PC-3 (cell line): ENCODE measurements at places on chromosomes 5 and 9. TPM values are rescaled to one million over a fixed set of nuclear protein-coding genes. Genes with fewer than 3 reads are reported as not detected.

The NOL6 gene
- total RNA-seq: 35.9 and 55.2 TPM in 2 replicates

The RNF208 gene
- 1.7 and 2.8 TPM in 2 replicates for total RNA-seq

DNA sequence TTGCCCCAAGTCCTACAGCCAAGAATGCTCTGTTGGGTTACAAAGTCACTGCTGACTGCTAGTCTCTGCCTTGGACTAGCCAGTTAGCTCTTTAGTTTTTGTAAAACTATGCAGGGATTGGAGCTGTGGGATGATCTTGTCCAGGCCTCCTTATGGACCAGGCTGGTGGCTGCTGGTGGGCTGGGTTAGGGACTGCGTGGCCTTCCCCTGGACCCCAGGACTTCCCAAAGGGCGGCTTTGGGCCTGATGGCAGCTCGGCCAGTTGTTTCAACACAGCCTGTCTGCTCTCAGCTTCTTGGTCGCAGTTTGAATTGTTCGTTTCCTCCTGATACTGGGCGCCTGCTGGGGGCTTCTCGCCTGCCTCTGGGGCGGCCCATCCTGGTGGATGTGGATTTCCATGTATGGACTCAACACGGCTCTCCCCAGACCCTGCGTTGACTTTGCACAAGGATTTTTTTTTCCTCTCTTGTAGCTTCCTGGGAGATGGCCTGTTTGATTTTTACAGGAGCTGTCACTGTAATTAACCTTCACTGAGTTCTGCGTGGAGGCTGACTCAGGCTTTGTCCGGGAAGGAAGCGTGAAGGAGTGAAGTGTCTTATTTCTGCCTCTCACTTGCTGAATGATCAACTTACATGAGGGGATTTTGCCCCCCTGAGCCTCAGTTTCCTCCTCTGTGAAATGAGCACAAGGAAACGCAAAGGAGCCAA, 91.9 kb upstream of the NEURL1B start:
- H3K27ac ChIP-seq: no peak overlapping the region
- H3K4me1 ChIP-seq: no peaks in the 10 kb centered on the region
- no peak overlapping the region for H3K4me3 ChIP-seq
- no peaks in the 10 kb centered on the region for H3K36me3 ChIP-seq
- no peak for DNase-seq

The CDKN2A gene
- total RNA-seq: 273 and 293 TPM in 2 replicates

- no peak for DNase-seq
- no peak overlapping the region for H3K27ac ChIP-seq
- no peaks in the 10 kb centered on the region for H3K27me3 ChIP-seq
- H3K36me3 ChIP-seq: no peaks in the 10 kb centered on the region
- H3K4me3 ChIP-seq: no peak overlapping the region
Measured at GRCh38 chr5:99928490-99928889, 606.7 kb upstream of the FAM174A start.

GRCh38 chr5:154039458-154039829, 677 bp downstream of the MFAP3 start:
- peak overlapping the region; percentile 99 for H3K4me3 ChIP-seq
- H3K4me1 ChIP-seq: peaks cover 14% of the 10 kb centered on the region
- DNase-seq: no peak
- H3K36me3 ChIP-seq: no peaks in the 10 kb centered on the region

DNA sequence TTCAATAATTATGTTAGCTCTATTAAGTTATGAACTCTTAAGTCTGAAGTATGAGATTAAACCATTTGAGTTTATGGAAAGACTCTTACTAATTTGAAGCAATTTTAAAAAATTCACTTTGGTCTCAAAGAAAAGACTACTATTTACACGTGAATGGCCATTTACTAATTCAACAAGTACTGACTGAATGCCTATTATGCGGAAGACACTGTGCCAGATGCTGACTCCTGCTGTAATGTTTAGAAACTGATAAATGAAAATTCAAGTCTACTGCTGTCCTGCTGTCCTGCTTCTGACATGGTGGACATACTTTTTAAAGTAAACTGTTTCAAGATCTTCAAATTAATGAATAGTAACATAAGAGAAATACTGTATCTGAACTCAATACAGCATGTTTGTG, 116.2 kb downstream of the MPDZ start:
- H3K27ac ChIP-seq: no peak overlapping the region
- H3K4me3 ChIP-seq: no peak overlapping the region
- no peaks in the 10 kb centered on the region for H3K27me3 ChIP-seq
- peaks cover 10% of the 10 kb centered on the region for H3K4me1 ChIP-seq
- no peaks in the 10 kb centered on the region; the same call in 1 of the 2 replicates for H3K36me3 ChIP-seq

DNA sequence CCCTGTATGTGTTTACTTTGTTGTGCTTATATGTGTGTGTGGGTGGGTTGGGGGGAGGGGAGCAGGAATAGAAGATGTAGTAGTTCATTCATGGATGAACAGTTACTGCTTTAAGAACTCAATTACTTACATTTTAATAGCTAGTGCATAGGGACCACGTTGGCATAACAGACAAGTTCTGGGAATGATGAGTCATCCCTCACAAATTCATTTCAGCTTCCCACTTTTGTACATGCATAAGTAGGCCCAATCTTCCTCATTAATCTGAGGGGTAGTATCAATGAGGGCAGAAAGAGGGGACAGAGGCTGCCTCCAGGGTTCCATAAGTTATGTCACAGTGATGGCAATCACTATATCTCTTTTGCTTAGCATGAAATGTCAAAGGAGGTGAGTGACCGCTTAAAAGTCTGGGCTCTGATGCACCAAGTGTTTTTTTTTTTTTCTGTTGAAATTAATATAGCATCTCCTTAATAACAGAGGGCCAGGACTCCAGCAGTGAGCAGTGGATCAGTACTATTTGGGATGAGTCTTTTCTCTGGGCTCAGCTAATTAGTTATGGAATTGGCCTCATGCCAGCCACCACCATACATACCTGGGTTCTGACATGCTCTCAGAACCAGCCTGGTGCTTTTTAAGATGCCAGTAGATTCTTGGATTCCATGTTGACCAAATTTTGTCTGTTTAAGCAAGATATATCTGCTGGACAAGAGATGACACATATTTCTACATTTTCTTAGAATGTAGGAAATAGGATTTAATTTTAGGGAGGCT, 37.1 kb downstream of the PRDM6 start:
- DNase-seq: peak; percentile 13
- H3K27me3 ChIP-seq: peaks cover 8% of the 10 kb centered on the region; the same call in 1 of the 2 replicates
- H3K27ac ChIP-seq: no peak overlapping the region
- H3K4me3 ChIP-seq: no peak overlapping the region
- no peaks in the 10 kb centered on the region for H3K36me3 ChIP-seq

The ADAMTS13 gene
- 0.86 and 0.95 TPM in 2 replicates for total RNA-seq

DNA sequence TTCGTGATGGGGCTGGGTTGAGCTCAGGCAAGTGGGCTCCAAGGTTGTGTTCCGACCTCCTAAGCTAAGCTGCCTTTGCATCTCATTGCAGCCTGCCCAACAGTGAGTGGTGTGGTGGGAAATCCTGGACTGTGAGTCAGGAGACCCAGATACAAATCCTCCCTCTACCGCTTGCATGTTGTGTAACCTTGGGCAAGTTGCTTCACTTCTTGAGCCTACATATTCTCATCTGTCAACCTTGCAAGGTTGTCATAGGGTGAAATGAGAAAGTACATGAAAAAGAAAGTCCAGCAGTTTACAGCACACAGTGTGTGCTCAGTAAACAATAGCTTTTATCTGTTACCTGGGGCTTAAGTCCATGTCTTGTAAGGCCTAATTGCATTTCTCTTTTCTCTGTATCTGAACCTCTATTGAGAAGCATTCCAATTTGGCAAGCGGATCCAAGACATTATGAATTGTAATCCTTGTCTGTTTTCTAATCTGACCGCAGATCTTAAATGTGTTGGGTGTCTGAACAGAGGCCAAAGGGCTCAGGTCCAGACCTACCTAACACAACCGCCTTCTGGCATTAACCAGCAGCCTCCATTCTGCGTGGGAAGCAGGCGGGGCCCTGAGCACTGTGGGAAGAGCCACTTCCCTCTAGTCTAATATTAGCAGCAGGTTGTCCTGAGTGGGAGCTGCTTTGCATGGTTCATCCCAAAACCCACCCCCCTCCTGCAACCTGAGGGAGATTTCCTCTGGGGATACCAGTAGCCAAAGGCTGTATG, 1.8 kb upstream of the GALNT12 start:
- H3K36me3 ChIP-seq: no peaks in the 10 kb centered on the region
- H3K4me1 ChIP-seq: peaks cover 56% of the 10 kb centered on the region
- no peaks in the 10 kb centered on the region for H3K27me3 ChIP-seq
- no peak overlapping the region for H3K4me3 ChIP-seq
- no peak for DNase-seq

GRCh38 chr9:4661165-4661564, 929 bp upstream of the PLPP6 start:
- H3K36me3 ChIP-seq: no peaks in the 10 kb centered on the region
- peak; percentile 42 for DNase-seq
- no peak overlapping the region for H3K27ac ChIP-seq
- peaks cover 51% of the 10 kb centered on the region for H3K4me1 ChIP-seq
- no peaks in the 10 kb centered on the region for H3K27me3 ChIP-seq

GRCh38 chr5:109411149-109411514, 1.4 kb upstream of the PJA2 start:
- H3K4me3 ChIP-seq: peak overlapping the region; percentile 88
- peaks cover 27% of the 10 kb centered on the region for H3K4me1 ChIP-seq
- no peaks in the 10 kb centered on the region for H3K36me3 ChIP-seq
- DNase-seq: no peak
- H3K27ac ChIP-seq: peak overlapping the region; percentile 61

The CRB2 gene
- not detected in 2 replicates for total RNA-seq

The PRR16 gene
- total RNA-seq: 2.4 and 3.6 TPM in 2 replicates

- no peaks in the 10 kb centered on the region for H3K27me3 ChIP-seq
- no peaks in the 10 kb centered on the region for H3K36me3 ChIP-seq
- H3K4me1 ChIP-seq: no peaks in the 10 kb centered on the region
- DNase-seq: no peak
- no peak overlapping the region for H3K27ac ChIP-seq
Measured at GRCh38 chr9:133683586-133684120, 47.5 kb downstream of the DBH start.

GRCh38 chr5:32018476-32019436, 155.4 kb downstream of the GOLPH3 start:
- no peaks in the 10 kb centered on the region for H3K36me3 ChIP-seq
- H3K4me3 ChIP-seq: no peak overlapping the region
- no peak overlapping the region for H3K27ac ChIP-seq
- no peak for DNase-seq

- H3K27me3 ChIP-seq: no peaks in the 10 kb centered on the region
- no peak overlapping the region for H3K4me3 ChIP-seq
- H3K27ac ChIP-seq: no peak overlapping the region
- H3K36me3 ChIP-seq: no peaks in the 10 kb centered on the region
- no peak for DNase-seq
- H3K4me1 ChIP-seq: peaks cover 6% of the 10 kb centered on the region; the same call in 1 of the 2 replicates
Measured at GRCh38 chr5:65819215-65819904, 97.4 kb downstream of the NLN start.

GRCh38 chr5:170552621-170553115, 48.8 kb downstream of the KCNIP1 start:
- no peak for DNase-seq
- no peaks in the 10 kb centered on the region for H3K36me3 ChIP-seq
- H3K27ac ChIP-seq: no peak overlapping the region

The SLCO4C1 gene
- not detected in 2 replicates for total RNA-seq

DNA sequence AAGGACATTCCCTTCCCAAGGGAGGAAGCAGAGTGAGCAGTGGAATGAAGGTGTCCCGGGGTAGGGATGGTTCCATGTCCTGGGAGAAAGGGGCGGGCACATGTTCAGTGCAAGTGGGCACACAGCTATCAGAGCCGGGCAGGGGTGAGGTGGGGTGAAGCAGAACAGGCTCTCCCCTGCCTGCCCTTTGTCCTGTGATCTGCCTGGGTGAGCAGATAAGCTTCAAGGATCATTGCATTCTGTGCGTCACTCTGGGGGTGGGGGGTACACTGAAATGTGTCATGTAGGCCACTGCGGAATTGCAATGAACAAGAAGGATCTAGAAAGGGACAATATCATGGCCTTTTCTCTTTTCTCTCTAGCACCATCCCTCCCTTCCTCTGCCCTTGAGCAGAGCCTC, 61.7 kb upstream of the SHB start:
- H3K4me3 ChIP-seq: no peak overlapping the region
- peaks cover 9% of the 10 kb centered on the region for H3K4me1 ChIP-seq
- no peaks in the 10 kb centered on the region for H3K27me3 ChIP-seq
- no peak overlapping the region for H3K27ac ChIP-seq
- H3K36me3 ChIP-seq: no peaks in the 10 kb centered on the region

DNA sequence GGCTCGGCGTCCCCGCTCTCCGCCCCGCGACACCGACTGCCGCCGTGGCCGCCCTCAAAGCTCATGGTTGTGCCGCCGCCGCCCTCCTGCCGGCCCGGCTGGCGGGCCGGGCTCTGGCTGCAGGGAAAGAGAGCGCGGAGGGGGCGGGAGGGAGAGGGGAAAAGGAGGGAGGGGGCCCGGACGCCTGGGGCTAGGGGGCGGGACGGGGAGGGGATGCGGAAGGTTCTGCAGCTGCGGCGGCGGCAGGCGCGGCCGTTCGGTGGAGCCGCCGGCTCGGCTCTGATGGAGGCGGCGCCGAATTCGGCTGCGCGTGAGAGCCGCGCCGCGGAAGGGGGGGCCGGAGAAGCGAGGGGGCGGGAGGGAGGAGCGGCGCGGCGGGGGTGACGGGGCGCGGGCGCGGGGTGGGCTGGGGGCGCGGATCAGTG, at the start of gene MARCHF11:
TSS of gene MARCHF11 (minus strand) at position 281 of the 425 bp plus-strand sequence. CDS start at position 65, 216 bp downstream.
- no peak within 1 kb of the TSS for H3K27ac ChIP-seq
- no peaks in the 10 kb centered on the region for H3K4me1 ChIP-seq
- no peak within 1 kb of the TSS for H3K4me3 ChIP-seq

The MARCHF6 gene
- total RNA-seq: 140 TPM in 2 replicates

GRCh38 chr9:122464633-122465567, 12.8 kb downstream of the OR1J1 start:
- no peaks in the 10 kb centered on the region for H3K36me3 ChIP-seq
- H3K4me1 ChIP-seq: peaks cover 8% of the 10 kb centered on the region; the same call in 1 of the 2 replicates
- peak; percentile 84 for DNase-seq
- peaks cover 4% of the 10 kb centered on the region; the same call in 1 of the 2 replicates for H3K27me3 ChIP-seq
- peak overlapping the region; percentile 73 for H3K4me3 ChIP-seq

The PCDHB2 gene
- 13.8 and 15.0 TPM in 2 replicates for total RNA-seq

DNA sequence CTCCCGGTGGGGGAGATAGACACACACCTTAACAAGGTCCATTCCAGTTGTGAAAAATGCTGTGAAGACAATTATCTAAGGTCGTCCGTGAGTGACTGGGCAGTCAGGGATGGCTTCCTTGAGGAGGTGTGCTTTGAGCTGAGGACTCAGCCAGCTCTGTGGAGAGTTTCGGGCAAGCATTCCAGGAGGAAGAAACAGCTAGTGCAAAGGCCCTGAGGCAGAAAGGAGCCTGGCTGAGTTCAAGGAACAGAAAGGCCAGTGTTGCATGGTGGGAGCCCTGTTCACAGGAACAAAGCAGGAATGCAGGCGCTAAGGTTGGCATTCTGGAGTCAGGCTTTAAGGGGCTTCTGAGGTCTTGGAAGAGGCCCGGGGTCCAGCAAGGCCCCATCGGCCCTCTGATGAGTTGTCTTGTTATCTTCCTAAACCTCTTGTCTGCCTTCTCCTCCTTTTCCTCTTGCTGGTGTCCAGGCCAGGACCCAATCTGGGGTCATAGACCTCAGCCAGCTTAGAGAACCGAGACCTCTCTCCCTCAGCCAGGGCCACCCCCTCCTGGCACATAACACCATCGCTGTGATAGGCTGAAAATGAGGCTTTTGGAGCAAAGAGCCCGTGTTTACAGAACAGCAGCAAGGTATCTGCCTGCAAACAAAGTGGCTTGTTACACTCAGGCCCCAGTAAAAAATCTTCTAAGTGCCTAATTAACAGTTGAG, 270.2 kb upstream of the MVB12B start:
- DNase-seq: no peak
- no peak overlapping the region for H3K4me3 ChIP-seq
- H3K4me1 ChIP-seq: peaks cover 14% of the 10 kb centered on the region
- no peaks in the 10 kb centered on the region for H3K36me3 ChIP-seq
